Keratinocyte (primary cell): ENCODE measurements at places on chromosomes 5 and 9.

DNA sequence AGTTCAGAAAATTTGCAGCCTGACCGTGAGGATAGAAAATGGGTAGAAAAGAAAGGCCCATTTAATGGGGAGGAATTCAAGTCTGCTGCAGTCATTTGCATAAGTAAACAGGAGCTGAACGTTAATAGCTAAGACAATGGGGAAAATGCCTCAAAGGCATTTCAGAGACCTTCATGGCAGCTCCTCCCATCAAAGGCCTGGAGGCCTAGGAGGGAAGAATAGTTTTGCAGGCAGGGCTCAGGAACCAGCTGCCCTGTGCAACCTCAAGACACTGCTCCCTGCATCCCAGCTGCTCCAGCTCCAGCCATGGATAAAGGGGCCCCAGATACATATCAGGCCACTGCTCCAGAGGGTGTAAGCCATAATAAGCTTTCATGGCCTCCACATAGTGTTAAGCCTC lies 32.2 kb upstream of the CDH18 start:
- DNase-seq, result no peak

- DNase-seq, result no peak
Observed at GRCh38 chr9:109317311-109317978, 3.4 kb downstream of the EPB41L4B start.

- no peak for DNase-seq
Observed at GRCh38 chr5:32410630-32411029, 33.9 kb downstream of the ZFR start.

- no peak for DNase-seq
Observed at GRCh38 chr5:13470975-13471374, 473.5 kb downstream of the DNAH5 start.

DNA sequence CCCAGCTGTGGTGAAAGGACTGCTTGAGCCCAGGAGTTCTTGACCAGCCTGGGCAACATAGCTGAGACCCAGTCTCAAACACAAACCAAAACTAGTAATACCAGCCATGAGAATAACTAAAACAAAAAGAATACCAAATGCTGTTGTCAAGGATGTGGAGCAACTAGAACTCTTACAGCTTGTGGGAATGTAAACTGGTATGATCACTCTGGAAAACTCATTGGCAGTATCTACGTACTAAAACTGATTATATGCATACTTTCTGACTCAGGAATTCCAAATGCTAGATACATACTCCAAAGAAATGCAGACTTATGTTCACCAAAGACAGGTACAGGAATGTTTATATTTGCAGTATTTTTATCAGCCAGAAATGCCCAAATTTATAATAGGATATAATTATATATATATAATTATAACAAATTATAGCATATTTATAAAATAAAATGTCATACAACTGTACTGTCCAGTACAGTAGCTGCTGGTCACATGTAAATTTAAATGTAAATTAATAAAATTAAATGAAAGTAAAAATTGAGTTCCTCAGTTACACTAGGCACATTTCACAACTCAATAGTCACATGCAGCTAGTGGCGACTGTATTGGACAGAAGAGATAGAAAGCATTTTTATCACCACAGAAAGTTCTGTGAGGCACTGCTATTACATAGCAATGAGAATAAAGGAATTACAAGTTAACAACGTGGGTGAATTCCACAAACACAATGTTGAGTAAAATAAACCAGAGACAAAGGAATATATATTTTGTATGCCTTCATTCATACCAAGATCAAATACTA lies 118.5 kb downstream of the GNAQ start:
- DNase-seq, result no peak

GRCh38 chr9:77663754-77664153 lies 15.6 kb upstream of the GNA14 start:
- DNase-seq, result no peak

GRCh38 chr5:149839761-149840160 lies 104.8 kb downstream of the PDE6A start:
- DNase-seq, result no peak

DNA sequence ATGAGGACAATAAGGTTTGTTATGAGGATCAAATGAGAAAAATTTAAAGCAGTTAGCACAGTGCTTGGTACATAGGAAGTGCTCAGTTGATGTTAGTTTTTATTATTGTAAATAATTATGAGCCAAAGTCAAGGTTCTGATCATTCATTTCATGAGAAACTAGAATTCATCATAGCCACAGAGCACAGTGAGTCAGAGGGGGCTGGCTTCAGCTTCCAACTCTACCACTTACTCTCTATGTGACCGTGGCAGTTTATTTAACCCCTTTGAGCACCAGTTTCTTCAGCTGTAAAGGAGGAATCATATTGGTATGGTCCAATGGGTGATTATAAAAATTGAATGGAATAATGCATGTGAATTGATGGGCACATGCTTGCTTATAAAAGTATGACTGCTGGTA lies 39.4 kb downstream of the KLHL3 start:
- no peak for DNase-seq

DNA sequence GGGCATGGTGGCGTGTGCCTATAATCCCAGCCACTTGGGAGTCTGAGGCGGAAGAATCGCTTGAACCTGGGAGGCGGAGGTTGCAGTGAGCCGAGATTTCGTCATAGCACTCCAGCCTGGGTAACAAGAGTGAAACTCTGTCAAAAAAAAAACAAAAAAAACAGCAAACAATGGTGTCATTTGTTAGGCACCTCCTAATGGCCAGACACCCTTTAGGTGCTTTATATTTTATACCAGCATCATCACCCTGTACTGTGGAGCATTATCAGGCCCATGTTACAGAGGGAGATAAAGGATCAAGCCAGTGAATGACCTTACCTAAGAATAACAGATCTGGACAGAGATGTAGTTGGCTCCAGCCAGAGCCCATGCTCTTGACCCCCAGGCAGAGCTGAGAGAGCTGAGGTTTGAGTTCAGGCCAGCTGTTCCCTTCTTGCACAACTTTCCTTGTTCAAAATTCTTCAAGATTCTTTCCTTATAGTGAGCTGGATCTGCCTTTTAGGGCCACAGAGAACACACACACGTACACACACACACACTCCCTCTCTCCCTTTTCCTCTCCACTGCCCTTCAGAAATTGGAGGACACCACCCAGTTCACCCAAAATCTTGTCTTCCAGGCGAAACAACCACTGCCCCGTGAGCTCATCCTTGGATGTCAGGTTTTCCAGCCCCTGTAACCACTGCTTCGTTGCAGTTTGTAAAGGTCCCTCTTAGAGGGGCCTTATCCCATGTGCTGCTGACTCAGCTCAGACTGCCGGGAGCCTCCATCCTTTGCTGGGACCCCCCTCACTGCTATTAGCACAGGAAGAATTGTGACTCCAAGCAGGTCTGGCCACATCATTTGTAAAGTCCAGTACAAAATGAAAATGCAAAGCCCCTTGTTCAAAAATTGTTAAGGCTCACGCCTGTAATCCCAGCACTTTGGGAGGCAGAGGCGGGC lies 10.4 kb upstream of the PTGES start:
- no peak for DNase-seq

- DNase-seq, result no peak
Observed at GRCh38 chr9:125655691-125656410, 51.2 kb downstream of the MAPKAP1 start.

GRCh38 chr5:38783011-38783561 lies 62.7 kb upstream of the OSMR start:
- DNase-seq, result no peak

DNA sequence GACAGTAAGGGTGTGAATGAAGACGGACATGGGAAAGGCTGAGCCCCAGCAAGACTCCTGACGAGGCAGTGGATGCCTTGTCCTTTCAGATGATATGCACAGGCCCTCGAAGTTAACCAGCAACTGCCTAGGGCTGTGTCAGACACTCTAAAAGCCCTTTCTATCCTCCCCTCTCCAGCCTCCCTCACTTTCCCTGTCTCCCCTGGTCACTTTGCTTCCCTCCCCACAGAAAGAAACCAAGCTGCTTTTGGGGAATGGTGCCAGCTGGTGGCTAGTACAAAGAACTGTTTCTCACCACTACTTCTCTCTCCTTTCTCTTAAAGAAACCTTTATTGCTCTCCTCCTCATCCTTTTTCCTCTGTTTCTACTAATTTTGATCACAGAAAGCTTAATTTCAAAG lies 21.4 kb downstream of the LHFPL2 start:
- no peak for DNase-seq

DNA sequence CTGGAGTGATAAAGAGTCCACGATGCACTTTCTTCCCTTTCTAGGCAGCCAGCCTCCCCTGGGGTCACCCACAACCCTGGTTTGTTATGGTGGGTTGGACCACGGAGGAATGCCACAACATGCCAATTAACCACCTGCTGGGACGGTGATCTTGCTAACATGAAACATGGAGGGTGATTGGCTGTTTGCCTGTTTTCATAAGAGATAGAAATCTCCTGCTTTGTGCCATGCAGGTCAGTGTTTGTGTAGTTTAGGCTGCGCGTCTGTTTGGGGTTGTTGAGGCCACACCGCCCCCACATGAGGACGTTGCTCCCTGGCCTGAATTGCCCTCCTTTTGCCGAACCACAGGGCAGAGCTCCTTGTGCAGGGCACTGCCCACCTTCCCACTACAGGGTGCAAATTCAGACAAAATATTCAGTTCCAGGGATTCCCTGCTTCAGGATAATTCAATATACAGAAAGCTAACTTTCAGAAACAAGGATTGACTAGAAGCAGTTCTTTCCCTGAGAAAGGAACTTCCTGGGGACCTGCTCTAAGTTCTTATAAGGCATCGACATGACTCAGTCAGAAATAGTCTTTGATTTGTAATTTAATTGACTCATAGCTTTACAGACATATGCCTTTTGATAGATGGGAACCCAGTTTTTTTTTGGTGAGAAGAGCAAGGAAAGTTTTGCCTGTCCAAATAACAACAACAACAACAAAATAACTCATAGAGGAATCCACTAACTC lies 427.6 kb downstream of the GADD45G start:
- no peak for DNase-seq

- DNase-seq, result peak; percentile 78
Observed at GRCh38 chr5:132466433-132467286, 23.9 kb downstream of the IRF1 start.

DNA sequence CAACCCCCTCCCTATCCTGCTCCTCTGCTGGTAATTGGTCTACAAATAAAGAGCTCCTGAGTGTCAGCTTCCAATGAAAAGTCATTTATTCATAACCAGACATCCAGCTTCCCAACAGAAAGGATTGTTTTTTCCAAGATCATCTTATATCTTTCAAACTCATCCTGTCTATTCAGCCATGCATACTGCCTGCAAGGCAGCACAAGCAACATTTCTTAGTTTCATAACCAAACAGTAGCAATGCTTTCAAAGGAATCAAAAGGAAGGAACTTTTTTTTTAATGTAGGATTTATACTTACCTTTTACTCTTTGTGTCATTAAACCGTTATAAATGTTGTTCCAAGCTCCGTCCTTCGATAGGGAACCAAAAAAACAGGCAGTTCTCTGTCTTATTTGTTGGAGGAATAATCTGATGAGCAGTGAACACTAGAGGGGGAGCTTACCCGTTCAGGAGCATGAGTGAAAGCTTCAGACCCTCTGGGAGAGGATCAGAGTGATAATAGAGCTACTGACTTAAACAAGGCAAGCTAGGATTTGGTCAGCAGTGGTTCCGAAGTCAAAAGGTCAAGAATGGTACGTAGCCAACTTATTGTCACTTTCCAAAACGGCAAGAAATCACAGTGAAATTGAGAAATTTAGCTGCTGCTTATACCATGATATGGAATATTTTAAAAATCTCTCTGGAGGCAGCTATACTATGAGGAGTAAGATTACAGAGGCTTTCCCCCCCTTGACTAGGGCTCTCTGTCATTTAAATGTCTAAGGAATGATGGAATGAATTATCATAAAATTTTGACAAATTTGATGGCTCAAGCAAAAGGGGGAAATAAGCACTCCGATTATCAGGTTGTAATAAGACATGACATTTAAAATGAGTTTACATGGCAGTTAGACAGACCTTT lies 892.9 kb downstream of the NR2F1-AS1 start:
- DNase-seq, result no peak

DNA sequence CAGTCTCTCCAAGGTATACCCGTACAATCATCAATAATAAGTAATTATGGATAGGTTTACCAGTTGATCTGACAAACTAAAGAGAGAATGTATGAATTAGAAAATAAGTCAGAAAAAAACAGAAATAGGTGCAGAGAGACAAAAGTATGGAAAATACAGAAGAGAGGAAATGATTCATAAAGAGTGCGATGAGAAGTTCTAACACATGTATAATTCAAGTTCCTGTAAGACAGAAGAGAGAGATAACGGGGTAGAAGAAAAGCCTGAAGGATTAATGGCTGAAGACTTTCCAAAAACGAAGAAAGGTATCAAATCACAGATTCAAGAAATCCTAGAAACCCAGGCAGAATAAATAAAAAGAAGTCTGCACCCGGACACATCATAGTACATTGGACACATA lies 16.2 kb upstream of the SMU1 start:
- DNase-seq, result no peak

GRCh38 chr9:109272745-109273144 lies 48.1 kb downstream of the EPB41L4B start:
- no peak for DNase-seq

DNA sequence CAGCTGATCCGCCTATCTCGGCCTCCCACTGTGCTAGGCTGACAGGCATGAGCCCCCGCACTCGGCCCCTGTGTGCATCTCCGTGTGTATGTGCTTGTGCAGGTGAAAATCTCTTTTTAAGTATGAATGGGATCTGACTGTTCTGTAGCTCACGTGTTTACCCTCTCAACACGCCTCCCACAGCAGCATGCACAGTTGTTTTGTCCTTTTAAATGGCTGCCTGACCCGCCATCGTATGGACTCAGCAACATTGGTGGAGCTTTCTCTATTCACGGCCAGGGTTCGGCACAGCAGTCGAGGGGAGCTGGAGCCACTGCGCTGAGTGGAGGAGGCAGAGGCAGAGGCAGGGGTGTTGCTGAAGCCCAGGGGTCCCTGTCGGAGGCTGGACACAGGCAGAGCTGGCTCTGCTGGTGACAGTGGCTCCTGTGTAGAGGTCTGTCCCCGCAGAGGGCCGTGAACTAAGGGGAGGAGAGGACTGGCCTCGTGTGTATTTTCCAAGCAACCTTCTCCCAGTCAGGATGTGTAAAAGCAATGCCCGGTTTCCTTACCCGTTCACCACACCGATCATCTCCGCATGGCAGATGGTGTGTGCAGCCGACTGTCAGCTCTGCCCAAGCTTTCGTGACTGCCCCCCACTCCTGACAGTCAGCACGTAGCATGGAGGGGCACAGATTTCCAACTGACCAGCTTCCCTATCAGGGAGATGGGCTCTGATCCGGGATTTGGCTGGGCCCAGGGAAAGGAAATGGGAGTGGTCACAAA lies 37.3 kb downstream of the MRPL36 start:
- no peak for DNase-seq

- no peak for DNase-seq
Observed at GRCh38 chr9:125910286-125910685, 163.1 kb downstream of the PBX3 start.

DNA sequence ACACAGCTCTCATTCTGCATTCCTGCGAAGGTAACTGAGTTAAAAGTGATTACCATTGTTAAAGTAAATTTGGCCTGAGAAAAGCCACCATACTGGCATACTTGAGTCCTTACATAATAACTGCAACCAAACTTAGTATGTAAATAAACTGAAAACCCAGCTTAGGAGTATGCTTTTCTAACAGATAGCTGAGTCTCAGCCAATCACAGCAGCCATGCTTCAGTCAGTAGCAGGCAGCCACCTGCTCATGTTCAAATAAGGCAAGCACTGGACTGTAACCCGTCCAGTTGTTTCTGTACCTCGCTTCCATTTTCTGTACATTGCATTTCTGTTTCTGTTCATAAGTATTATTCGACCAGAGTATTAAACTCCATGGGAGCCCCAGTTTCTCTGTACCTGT lies 58.6 kb downstream of the GCNT4 start:
- no peak for DNase-seq

- DNase-seq, result no peak
Observed at GRCh38 chr9:130029223-130029973, 13.6 kb downstream of the FNBP1 start.
